ENCODE measurements at places on chromosomes 1 and 21.

DNA sequence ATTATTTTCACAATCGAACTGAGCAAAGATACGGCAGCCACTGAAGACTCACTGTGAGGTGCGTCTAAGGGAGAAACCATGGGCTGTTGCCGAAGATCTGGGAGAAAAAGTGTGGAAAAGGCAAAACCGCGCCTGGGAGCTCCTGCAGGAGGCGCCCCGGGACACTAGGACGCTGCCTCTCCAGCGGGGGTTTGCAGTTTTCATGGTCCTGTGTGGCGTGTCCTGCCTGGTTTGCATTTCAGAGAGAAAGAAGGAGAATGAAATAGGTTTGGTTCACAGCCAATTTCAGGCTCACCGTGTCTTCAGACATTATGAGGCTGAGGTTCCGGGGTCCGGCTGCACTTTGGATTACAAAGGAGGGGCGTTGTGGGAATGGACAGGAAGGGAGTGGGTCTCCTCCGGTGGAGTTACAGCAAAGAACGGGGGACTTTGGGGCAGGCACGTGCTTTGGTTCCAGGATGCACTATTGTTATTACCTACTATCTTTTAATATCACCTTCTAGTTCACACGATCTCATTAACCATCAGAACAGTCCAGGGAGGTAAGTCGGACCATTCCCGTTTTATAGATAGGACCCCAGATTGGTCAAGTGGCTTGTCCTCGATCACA, 179.8 kb downstream of the DYRK1A start:
- no peak for DNase-seq

DNA sequence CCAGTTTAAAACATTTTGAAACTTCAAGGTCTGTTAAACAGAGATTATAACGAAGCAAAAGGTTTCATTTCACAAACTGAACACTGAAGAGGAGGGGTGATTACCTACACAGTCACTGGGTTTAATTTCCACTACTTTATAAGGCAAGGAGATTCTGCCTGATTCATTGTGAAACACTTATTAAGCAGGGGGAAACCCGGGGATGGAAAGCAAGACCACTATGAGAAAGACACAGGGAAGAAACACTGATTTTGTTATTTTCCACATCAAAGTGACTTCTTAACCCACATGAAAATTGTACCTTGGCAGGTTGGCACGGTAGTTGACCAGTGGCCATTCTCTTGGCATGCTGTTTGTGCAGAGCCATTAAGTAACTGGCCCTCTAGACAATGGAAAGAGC, 8.1 kb upstream of the F5 start:
- peak; percentile 21 for DNase-seq

- DNase-seq = no peak
Observed at GRCh38 chr1:10833630-10834557, 37.4 kb upstream of the CASZ1 start.

DNA sequence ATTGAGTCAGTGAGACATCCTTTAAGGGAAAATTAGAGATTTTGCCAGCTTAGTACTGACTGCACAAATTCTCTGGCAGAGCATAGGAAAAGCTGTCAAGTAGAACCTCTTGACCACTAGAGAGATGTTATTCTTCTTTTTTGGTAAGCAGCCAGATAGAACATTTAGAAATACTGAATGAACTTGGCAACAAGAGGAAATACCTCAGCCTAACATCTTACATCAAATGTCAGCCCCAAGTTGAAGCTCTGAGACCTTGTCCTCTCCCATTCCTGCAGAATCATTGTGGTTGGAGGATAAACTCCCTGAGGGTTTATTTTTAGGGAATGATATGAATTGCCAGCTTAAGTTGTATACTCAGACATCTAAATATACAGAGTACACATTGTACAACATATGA, 53.5 kb downstream of the MIGA1 start:
- no peak for DNase-seq

DNA sequence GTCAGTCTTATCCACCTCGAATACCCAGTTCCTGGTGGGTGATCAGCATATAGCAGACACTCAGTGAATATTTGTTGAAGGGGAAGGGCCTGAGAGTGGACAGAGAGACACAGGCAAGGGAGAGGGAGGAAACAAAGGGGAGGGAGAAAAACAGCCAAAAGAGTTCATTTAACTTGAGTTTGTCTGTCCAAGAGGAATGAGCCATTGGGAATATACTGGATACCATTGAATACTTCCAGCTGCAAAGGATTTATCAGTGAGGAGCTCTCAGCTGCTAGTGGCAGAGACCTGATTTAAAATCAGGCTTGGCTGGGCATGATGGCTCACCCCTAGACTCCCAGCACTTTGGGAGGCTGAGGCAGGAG, 11.5 kb upstream of the BGLAP start:
- DNase-seq = no peak

- no peak for DNase-seq
Observed at GRCh38 chr1:231248778-231249177, 7.8 kb downstream of the GNPAT start.

DNA sequence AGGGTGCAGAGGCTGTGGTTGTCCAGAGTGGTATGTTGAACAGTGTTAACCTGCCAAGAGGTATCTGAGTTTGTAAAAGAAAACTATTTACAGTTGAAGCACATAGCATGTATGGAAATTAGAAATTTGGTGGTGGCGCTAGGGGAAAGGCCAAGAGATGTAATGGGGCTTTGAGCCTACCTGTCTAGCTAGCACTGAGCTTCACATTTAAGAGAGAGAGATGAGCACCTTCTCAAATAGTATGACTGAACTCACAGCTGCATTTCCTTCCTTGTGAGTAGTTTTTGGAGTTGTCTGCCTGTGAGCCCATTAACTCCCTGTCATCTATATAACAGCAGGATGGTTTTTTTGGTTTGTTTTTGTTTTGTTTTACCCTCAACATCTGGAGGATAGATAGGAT, 4.0 kb downstream of the CLIC4 start:
- DNase-seq = no peak

DNA sequence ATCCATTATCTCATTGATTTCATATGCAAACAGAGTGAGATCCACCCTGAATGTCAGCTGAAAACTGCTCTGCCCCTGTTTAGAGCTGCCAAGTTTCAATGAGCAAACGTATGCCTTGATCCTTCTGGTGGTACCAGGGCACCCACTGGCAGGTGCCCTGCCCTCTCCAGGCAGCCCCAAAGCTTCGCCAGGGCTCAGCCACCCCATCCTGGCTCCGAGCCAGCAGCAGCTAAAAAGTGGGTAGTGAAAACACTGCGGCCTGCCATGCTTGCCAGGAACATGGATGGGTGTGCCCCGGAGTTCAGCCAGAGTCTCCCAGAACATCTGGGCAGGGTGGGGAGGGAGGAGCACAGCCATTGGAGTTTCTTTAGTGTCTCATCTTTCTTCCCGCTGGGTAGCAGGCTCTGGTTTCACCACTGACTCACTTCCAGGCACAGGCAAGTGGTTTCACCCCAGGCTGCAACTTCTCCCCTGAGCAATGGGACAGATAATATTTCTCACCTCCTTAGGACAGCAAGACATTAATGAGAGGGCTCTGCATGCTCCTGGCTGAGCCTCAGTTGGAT, 8.1 kb upstream of the LMX1A start:
- no peak for DNase-seq

- DNase-seq = peak; percentile 75
Observed at GRCh38 chr1:23544444-23545389, 13.7 kb upstream of the E2F2 start.

DNA sequence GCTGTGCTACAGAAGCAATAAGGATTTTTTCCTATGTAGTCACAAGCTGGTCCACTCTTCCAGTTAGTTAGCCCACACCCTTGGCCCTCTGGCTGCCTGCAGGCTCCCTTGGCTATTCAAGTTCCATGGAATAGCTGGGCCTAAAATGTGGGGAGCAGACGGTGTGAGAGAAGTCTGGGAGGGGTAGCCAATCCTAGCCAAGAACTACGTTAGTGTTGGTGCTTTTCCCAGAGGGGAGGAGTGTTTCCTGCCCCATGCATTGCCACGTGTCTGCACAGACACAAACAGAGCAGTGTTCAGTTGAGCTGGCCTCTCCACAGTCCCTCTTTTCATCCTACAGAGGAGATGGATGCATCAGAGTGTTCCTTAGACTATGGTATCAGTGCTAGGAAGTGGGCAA, 59.0 kb upstream of the IPO9 start:
- DNase-seq = no peak

- DNase-seq = no peak
Observed at GRCh38 chr1:56675763-56676162, 30.6 kb downstream of the PRKAA2 start.

DNA sequence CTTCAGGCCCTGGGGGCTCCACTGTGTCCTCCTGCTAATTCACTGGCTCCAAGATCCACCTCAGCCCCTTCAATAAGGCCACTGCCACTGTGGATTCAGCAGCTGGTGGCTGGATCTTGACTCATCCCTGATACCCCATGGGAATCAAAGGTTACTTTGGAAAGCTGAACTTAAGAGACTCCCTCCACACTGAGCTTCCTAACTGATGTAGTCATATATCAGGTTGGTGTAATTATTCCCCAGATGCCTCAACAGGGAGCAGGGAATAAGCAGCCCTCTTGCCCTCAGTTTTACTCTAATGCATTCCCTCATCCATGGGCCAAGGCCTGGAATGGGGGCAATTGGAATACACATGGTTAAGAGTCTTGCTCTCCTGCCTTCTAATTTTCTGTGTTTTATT, 164.6 kb downstream of the FASLG start:
- no peak for DNase-seq

- no peak for DNase-seq
Observed at GRCh38 chr1:202365092-202365815, 16.8 kb downstream of the PPP1R12B start.

- no peak for DNase-seq
Observed at GRCh38 chr1:196598942-196599748, 9.1 kb downstream of the KCNT2 start.
